K562 (cell line): ENCODE measurements at places on chromosomes 5 and 9.

GRCh38 chr5:134174841-134175839 lies 1.6 kb downstream of the SKP1 start:
- DNase-seq: peak; percentile 27

GRCh38 chr5:103290846-103291245 lies 32.3 kb downstream of the MACIR start:
- no peak for DNase-seq

DNA sequence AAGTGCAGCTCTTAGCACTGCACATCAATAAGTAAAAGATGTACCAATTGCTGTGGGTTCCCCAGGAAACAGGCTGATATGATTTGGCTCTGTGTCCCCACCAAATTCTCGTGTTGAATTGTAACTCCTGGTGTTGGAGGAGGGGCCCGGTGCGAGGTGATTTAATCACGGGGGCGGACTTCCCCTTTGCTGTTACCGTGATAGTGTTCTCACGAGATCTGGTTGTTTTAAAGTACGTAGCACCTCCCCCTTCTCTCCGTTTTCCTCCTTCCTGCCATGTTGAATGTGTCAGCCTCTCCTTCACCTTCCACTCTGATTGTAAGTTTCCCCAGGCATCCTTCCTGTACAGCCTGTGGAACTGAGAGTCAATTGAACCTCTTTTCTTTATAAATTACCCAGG lies 93.2 kb upstream of the ACTBL2 start:
- no peak for DNase-seq

DNA sequence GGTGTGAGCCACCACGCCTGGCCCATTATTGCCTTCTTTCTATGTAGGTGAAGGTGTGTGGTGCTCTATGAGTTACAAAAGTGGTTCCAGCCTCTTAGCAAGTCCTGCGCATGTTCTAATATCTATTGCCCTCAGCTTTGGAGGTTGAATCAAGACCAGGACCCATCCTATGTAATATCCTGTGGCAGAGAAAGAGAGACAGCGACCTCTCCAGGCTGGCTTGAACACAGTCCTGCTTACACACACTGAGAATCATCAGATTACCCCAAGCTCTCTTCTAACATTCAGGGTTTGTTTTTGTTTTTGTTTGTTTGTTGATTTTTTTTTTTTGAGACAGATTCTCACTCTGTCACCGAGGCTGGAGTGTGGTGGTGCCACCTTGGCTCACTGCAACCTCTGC lies 94.7 kb upstream of the OSMR start:
- no peak for DNase-seq

DNA sequence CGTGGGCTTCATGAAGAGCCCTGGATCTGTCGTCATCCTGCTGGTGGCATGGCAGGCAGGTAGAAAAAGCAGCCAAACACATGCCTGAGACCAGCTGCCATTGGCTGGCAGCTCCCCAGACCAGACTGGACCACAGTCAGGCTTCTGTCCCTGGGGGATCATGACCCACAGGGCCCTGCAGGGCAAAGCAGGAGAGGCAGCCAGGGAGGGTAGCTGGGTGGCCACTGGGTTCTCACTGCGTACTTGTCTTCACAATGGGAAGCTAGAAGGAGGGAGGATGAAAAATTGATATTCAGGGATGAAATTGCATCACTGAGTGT lies 67.8 kb upstream of the GARNL3 start:
- DNase-seq: no peak

DNA sequence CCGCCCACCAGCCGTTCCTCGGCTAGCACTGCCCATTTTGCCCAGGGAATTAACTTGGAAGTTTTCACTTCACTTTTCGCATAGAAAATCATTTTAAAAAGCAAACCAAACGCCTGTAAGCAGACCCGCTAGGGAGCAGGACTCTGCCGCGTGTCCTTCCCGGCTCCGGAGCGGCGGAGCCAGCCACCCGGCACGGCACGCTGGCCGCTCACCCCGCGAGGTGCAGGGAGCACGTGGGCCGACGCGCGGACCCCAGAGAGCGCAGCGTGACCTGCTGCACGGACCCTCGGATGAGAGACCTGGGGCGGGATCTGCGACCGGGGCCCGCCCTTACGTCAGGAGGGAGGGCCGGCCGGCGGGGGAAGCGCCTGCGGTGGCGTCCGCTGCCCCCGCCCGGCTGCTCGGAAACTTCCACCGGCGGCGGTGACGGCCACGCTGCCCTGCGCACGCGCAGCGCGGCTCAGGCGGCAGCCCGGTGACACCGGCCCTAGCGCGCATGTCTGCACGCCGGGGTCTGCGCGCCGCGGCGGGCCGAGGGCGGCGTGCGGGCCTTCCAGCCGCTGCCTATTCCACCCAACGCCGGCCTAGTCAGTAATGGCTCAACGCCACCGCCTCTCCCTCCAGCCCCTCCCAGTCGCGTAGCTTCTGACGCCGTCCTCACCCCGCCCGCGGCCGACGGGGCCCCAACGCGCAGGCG lies 507 bp upstream of the TENT4A start:
- DNase-seq: peak; percentile 93

GRCh38 chr9:100492952-100493351 lies 20.0 kb downstream of the TMEFF1 start:
- no peak for DNase-seq

GRCh38 chr9:113634596-113635515 lies 171.3 kb downstream of the RGS3 start:
- no peak for DNase-seq

- no peak for DNase-seq
Measured at GRCh38 chr5:96093890-96094381, 132.3 kb upstream of the ELL2 start.

DNA sequence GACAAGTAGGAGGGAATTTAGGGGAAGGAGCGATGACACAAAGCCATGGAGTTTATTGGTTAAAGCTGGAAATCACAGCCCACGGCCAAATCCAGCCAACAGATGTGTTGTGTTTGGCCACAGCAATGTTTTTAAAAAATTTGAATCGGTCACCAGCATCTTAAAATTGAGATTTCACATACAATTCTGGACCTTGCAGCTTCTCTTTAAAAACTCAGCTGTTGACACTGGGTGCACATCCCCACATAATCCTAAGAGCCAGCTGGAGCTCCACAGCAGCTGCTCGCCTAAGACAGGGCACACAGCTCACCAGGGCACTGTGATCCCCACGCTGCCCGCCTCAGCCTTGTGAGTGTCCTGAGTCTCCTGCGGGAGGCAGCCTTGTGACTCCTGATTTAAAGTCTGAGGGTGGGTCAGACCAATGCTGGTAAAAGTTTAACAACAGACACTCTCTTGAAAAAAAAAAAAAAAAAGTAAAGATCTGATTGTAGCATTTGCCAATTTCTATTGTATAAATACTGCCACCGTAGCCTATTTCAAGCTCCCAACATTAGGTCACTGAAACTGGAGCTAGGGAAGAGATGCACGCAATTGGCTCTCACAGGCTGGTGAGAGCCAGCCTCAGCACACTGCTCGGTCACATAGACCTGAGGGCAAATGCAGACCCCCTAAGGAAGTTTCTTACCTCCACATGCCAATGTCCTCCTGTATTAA lies 124.8 kb downstream of the HSD17B3 start:
- no peak for DNase-seq

DNA sequence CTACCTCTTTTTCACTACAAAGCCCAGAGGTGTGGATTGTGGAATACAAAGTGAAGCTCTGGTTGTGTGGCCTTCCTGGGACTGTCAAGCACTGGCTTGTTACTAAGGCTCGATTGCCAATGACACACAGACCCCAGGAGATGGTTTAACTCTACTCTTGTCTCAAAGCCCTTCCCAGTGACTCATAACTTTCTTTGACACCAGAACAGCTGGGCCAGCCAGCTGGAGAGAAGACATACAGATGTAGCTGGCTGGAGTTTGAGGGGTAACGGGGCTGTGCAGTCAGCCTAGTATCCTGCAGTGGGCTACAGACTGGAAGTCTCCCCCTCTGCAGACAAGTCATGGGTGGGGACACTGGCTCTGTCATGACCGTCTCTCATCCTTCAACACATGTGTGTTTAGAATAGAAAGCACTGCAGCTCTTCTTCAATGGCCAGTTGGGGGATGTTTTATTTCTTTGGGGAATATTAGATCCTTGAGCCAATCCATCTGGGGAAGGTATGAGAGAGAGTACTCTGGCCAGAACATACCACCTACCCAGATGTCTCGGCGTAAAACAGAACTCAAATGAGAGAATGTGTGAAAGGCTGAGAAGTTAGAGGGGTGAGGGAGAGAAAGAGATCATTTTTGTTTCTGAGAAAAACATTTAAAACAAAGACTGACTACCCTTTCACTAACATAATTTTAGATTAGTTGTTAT lies 53.3 kb downstream of the SEMA6A start:
- DNase-seq: no peak

DNA sequence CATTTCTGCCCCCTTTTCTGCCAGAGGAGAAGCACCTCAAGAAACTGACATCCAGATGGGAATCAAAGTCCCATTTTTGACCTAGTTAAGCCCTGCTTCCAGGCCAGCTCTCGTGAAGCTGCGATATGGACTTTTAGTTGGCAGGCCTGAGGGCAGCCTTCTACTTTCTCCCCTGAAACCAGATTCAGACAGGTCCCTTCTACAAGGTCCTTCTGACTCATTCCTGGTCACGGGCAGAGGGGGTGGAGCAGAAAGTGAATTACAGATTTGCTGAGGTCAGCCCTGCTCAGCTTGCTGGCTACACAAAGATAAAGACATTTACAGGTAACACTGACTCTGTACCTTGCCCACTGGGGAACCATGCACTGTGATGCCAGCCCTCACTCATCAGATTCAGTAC lies 52.8 kb upstream of the TUT7 start:
- no peak for DNase-seq
